ENCODE measurements at places on chromosomes 6 and 20.
A peak's percentile ranks its signal among the peaks of the same experiment; 100 is the strongest.

- peak; percentile 36 for DNase-seq
These were observed 75.4 kb upstream of the LAMA2 start for GRCh38 chr6:128807577-128807976.

DNA sequence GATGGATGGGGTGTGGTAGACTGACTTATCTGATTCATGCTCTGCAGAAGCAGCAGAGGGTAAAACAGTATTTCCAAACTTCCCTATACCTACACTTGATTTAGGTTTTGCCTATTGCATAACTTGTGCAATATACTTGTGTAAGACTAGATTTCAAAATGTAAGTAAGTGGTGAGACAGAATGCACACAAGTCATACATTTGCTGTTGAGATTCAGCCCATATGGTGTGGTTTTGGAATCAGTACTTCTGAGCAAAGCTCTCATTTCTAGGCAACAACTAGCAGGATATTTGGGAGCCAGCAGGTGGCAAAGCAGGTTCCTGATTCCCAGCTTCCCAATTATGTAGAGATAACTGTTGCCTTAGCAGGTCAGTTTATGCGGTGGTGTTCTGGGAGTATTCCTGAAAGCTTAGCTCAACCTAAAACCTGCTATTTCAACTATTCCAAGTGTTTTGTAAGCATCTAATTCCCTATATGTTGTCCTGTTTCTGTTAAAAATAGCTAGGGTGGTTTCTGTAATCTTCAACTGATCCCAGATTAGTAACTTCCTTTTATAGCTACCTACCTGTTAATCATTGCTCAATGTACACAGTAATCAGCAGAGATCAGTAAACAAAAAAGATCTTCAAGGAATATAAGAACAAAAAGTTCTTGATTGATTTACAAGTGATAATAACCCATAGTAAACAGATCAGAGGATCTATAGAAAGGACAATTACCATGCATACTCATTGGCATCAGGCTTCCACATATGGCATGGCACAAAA lies 8.5 kb upstream of the FABP7 start:
- DNase-seq: peak; percentile 90

DNA sequence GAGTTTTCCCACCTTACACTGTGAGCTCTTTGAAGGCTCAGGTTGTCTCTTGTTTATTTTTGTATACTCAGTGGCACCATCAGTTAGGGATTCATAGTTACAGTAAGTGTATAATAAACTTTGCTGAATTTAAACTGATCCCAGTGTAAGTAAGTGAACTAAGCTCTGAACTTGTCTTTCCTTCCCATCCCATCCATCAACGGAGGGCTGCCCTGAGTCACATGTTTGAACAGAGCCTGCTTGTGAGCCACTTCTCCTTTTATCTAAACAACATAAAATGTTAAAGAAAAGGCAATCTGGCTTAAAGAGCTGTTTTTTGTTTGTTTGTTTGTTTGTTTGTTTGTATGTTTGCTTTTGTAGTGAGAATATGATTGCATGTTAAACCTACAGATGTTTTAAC lies 185.7 kb upstream of the MARCKS start:
- no peak for DNase-seq

DNA sequence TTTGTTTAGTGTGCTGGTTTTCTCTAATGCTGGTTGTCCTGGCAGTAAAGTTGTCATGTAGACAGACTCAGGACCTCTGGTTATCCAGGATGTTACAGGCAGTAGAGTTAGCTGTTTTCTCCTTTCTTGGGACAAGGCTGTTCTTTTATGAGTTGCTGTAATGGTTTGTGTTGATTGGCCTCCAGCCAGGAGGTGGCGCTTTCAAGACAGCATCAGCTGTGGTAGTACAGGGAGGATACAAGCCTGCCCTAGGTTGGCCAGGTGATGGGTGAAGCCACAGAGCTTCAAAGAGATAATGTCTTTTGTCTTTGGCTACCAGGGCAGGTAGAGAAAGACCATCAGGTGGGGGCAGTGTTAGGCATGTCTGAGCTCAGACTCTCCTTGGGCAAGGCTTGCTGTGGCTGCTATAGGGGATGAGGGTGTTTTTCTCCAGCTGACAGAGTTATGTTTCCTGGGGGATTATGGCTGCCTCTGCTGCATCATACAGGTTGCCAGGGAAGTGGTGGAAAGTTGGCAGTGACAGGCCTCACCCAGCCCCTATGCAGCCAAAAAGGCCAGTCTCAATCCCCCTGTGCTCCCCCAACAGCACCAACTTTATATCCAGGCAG lies 127.2 kb upstream of the TAB2 start:
- DNase-seq: peak; percentile 54

DNA sequence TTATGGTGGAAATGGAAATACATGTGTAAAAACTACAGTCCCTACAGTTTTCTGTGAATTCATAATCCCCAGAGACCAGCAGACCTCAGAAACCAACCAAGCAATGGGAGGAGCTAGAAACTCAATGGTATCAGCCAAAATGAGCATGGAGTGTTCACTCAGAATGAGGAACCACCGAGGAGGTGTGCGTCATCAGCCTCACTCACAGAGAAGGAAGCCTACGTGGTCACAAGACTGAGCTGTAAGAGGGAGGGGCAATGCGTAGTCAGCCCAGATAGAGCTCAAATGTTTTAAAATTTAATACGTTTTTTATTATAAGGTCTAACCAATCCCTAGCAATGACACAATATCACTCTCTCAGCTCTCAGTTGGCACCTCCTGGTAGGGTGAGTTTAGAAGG lies 17.4 kb downstream of the MYLK4 start:
- no peak for DNase-seq

DNA sequence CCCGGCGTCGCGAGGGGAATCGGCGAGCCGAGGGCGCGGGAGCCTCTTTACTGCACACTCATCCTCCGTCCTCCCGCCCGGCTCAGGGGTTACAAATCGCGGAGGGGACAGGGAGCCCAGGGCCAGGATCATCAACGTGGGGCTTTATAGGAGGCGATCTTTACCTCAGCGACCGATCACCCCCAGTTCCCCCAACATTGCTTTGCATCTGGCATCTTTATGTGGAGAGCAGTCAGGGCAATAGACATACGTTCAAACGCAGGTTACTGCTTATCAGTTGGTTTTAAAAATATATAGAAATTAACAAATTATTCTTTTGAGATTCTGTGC lies 634 bp downstream of the HSF2 start:
- peak; percentile 75 for DNase-seq

GRCh38 chr6:142008016-142008735 lies 124.5 kb upstream of the GJE1 start:
- DNase-seq: no peak

DNA sequence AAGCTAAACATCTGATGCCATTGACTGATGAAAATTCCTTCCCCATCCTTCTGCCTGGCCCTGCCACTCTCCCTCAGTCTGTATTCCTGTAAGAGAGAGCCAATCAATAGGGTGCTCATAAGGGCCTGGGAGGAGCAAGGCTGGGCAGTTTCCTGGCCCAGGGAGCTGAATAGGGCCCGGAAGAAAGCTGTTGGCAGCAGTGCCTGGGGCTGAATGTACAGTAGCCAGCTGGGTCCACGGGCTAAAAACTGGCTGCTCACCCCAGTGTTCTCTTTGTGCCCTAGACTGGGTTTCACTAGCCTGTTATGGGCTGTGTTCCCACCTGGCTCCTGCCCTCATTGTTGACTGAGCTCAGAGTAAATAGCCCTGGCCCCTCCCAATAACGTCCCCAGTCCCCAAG lies 1.7 kb upstream of the WFDC2 start:
- peak; percentile 86 for DNase-seq

DNA sequence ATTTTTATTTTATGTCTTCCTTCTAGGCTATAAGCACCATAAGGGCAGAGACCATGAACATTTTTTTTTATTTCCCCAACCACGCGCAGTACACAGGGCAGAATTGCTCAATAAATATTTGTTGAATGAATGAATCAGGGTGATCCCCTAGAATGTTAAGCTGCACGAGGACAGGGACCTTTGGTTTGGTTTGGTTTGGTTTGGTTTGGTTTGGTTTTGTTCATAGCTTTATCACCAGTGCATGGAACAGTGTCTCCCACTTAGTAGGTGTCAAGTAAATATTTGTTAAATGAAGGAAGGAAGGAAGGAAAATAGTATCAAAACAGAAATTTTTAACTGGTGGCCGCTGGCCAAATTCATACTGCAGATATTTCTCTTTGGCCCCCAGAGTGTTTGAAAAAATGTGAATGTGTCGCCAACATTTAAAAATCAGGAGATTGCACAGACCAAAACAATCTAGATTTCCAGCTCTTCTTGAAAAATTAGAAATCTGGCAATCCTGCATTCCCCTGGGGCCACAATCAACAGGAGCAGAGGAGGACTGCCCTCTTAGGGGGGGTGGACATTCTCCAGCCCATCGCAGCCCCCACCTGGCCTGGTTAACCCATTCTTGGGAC lies 205.3 kb downstream of the EYA2 start:
- no peak for DNase-seq

- DNase-seq: no peak
These were observed 97.4 kb downstream of the PHACTR1 start for GRCh38 chr6:12814015-12814414.

DNA sequence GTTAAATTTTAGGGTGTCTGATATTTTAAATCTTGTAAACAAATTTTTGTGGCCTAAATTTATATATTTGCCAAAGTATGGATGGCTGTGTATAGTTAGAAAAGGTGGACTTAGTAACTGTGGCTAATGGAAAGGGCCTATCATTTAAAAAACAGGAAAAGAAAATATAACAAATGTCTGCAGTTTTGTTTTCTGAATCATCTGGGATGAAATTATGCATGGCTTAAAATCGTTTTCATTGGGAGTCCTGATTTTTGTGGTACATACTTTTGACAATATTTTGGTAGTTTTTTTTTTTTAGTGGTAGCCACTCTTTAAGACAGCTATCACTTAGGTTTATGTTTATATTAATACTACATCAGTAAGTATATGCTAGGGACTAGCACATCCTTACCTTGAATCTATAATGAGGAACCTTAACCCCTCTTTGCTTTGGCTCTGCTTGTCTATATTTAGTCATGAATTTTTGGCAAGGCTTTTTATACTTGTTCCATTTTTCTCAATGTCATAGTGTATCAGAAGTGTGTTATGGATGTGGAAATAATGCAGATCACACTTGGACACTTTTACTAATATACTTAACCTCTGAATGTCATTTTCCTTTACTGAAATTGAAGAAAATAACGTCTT lies 5.6 kb downstream of the ARID1B start:
- no peak for DNase-seq

DNA sequence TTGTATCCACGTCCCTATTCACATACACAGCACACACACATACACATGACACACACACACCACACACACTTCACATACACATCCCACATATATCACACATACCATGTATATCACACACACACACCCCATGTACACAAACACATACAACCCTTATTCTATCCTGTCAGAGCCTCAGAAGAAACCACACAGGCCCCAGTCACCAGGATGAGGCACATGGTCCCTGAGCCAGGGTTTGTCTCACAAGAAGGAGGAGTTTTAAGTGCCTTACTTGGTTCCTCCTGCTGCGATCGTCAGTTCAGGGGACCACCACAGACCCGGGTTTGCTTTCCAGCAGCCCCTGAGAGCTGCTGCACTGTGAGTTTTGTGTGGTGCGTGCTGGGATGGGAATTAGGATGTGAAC lies 23.6 kb downstream of the BFSP1 start:
- DNase-seq: no peak

Data from NCI-H69 (cell line).